ENCODE measurements at places on chromosomes 7 and 10. TPM values are rescaled to one million over a fixed set of nuclear protein-coding genes. Genes with fewer than 3 reads are reported as not detected.

DNA sequence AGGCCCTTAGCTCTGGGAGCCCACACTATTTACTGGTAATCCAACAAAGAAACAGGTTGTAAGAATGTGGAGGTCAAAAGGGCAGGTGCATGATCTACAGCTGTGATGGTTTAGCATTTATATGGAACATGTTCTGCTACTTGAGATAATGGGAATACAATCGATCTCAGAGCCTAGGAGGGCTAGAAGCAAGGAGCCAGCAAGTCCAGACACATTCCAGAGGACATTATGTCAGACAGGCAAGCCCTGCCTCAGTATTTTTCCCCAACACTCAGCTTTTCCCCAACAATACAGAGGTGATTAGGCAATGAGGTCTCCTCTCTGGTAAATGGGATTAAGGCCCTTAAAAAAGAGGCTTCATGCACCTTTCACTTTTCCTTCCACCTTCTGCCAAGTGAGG is 21.4 kb upstream of the GNAT3 start:
- H3K27ac ChIP-seq, result no peak overlapping the region
- H3K27me3 ChIP-seq, result no peaks in the 10 kb centered on the region
- no peaks in the 10 kb centered on the region for H3K4me1 ChIP-seq
- no peak for DNase-seq

DNA sequence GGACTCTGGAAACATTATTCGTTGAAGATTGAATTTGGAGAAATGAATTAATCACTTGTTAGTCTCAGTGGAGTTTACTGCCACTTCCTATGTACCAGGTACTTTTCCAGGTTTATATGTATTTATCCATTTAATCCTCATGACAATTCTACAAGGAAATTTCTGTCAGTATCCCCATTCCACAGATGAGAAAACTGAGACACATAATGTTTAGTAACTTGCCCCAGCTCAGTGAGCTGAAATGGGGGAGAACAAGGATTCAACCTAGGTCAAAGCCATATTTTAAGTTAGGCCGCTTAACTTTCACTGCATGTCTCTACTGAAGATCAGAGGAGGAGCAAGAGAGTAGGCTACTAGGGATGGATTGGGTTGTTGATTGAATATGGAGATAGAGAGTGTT is 4.6 kb upstream of the SCIN start:
- H3K27me3 ChIP-seq, result peaks cover 13% of the 10 kb centered on the region
- H3K36me3 ChIP-seq, result no peaks in the 10 kb centered on the region
- H3K4me1 ChIP-seq, result peaks cover 3% of the 10 kb centered on the region
- H3K4me3 ChIP-seq, result no peak overlapping the region
- no peak for DNase-seq
- no peak overlapping the region for H3K27ac ChIP-seq

DNA sequence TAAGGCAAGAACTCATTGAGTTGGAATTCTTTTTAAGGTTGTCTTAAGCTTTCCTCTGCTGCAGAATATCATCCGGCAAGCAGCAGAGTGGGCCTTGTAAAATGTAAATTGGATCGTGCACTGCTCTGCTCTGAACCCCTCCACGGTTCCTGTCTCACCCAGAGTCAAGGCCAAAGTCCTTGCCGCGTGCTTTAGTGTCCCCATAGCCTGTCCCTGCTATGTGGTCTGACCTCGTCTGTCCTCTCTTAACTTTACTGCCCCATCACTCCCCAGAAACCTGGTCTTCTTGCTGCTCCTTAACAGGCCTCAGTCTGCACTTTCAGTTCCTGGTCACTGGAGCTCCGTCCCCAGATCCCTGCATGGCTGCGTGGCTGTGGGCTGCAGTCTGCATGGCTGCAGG is 121.6 kb upstream of the SDK1 start:
- H3K27ac ChIP-seq, result no peak overlapping the region
- no peaks in the 10 kb centered on the region for H3K27me3 ChIP-seq
- no peak for DNase-seq

- no peak overlapping the region for H3K27ac ChIP-seq
- H3K4me1 ChIP-seq, result no peaks in the 10 kb centered on the region
- no peak overlapping the region for H3K4me3 ChIP-seq
- no peaks in the 10 kb centered on the region for H3K36me3 ChIP-seq
- DNase-seq, result no peak
Measured at GRCh38 chr7:142811154-142811737, 40.5 kb downstream of the PRSS2 start.

- H3K36me3 ChIP-seq, result no peaks in the 10 kb centered on the region
- no peak for DNase-seq
- H3K4me1 ChIP-seq, result no peaks in the 10 kb centered on the region
- no peak overlapping the region for H3K27ac ChIP-seq
- H3K4me3 ChIP-seq, result no peak overlapping the region
Measured at GRCh38 chr10:120394446-120394845, 62.6 kb upstream of the PLPP4 start.

DNA sequence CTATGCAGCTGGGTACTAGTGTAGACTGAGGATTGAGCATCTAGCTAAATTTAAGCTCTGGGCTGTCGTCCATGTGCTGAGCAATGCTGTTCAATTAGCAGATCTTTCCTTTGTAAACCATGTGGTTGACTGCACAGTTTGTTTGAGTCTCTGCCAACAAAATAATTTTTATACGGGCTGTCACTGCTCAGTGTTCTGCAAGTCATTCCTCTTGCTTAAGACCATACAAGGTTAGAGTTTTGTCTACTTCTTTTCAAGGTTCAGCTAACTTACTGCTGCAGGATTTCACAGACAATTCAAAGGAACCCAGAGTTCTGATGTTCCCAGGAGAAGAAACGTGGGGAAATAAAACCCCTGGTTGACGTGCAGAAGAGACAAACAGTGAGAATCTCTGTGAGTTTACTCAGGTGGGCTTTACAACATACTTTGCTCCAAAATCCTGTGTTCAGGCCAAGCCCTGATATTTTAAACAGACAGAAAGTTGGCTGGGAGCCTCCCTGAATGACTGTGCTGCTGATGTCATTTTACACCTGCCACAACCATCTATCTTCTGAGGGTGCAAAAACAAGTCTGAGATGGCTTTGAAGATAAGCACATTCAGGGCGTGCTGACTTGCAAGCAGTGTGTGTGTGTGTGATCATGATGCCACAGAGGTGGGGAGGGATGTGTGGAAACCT is 177.1 kb upstream of the SVIL start:
- no peak overlapping the region for H3K27ac ChIP-seq
- no peaks in the 10 kb centered on the region for H3K36me3 ChIP-seq
- no peak overlapping the region for H3K4me3 ChIP-seq
- no peak for DNase-seq
- H3K4me1 ChIP-seq, result peaks cover 23% of the 10 kb centered on the region

DNA sequence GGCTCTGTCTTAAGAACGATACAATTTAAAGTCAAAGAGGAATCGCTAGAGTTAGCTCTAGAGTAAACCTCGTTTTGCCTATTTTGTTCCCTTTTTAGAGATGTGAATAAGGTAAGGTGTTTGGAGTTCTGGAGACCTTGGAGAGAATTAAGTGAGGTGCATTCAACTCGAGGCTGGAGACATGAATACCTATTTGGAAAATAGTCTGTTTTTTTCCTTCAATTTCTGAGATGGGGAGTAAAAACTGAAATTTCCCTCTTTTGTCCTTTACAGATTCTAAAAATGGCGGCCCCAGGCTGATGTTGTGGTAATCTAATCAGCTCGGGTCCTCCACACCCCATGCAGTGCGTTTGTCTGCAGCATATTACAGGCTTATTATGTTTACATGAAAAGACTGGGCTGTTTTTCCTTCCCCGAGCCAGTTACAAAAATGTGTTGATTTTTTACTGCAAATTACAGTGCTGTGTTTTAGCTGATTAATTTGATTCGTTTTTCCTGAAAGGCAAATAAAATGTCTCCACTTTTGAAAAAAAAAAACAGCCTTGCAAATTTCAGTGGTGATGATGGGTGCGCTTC is 1.5 kb downstream of the KMT2E start:
- H3K4me1 ChIP-seq, result peaks cover 24% of the 10 kb centered on the region
- DNase-seq, result peak; percentile 46
- peaks cover 23% of the 10 kb centered on the region for H3K36me3 ChIP-seq

DNA sequence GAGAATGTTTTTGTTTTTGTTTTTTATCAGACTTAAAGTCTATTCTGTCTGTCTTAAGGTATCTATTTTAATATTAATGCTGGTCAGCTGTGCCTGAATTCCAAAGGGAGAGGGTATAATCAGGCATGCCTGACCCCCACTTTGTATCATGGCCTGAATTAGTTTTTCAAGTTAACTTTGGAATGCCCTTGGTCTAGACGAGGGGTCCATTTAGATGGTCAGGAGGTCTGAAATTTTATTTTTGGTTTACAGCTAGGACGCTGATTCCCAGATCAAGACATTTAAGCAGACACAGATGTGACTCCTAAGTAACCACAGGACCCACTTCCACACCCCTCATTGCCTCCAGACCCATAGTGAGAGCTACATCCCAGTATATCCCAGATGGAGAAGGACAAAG is 189.5 kb downstream of the ARHGAP12 start:
- H3K4me3 ChIP-seq, result no peak overlapping the region
- no peak for DNase-seq
- H3K36me3 ChIP-seq, result no peaks in the 10 kb centered on the region
- H3K4me1 ChIP-seq, result peaks cover 17% of the 10 kb centered on the region

GRCh38 chr10:29542723-29543122 is 92.0 kb downstream of the SVIL start:
- H3K4me1 ChIP-seq, result no peaks in the 10 kb centered on the region
- peaks cover 2% of the 10 kb centered on the region for H3K36me3 ChIP-seq
- no peak overlapping the region for H3K27ac ChIP-seq
- H3K4me3 ChIP-seq, result no peak overlapping the region
- no peaks in the 10 kb centered on the region for H3K27me3 ChIP-seq
- no peak for DNase-seq

DNA sequence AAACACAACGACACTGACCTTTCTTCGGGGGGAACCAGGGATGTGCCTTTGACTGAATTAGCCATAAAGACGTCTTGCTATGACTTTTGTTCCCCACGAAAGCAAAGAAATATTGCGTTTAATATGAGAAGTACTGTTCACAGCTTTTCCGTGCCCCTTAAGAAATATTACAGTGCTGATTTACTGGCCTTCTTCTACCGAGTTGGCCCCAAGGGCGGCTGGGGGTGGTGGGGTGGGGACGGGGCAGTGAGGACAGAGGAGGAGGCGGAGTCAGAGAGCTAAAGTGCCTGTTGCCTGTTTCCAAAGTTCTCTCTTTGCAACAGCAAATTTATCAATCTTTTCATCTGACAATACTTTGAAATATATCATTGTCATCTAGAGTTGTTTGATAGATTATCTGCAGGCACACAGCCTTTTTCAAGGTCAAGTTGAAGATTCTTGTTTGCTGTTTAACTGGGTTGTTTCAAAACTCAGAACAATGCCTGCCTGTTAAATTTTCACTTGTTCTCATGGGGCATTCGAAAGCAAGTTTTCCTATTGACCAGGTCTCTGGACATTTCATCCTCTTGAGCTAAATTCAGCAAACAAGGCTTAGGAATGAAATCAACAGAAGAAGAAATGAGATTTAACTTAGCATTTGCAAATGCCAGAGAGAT is 9.0 kb downstream of the PTF1A start:
- no peaks in the 10 kb centered on the region for H3K36me3 ChIP-seq
- no peak overlapping the region for H3K27ac ChIP-seq
- no peaks in the 10 kb centered on the region for H3K4me1 ChIP-seq
- H3K27me3 ChIP-seq, result peaks cover 76% of the 10 kb centered on the region

Gene OR2A12
- total RNA-seq, result not detected

Gene MINDY4
- total RNA-seq, result 0.85 TPM

Gene RBP4
- total RNA-seq, result 19.3 TPM

Gene PAPSS2
- 76.3 TPM for total RNA-seq

Gene TLX1
- total RNA-seq, result not detected

Gene MRPL32
- total RNA-seq, result 91.4 TPM
